ENCODE measurements at places on chromosomes 5 and 9.
A peak's percentile ranks its signal among the peaks of the same experiment; 100 is the strongest.

GRCh38 chr9:134886413-134886913 lies 5.9 kb downstream of the FCN2 start:
- no peak for DNase-seq

- DNase-seq, result no peak
Observed at GRCh38 chr5:10946050-10946449, 185.0 kb upstream of the DAP start.

DNA sequence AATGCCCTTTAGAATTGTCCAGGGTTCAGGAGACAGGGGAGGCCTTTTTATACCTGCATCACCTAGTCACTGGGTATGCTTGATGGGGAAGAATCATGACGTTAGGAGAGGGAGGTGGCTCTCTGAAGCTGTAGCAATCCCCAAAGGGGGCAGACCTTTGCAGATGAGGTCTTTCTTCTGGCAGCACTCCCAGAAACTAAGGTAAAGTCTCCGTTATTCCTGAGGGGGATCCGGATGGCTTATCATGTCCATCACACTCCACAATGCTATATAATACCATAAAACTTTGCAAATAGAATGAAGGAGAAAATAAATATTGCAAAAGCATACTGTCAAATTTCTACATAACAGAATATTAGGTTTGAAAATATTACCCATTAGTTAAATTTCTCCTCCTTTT lies 21.5 kb upstream of the CAST start:
- DNase-seq, result no peak

- DNase-seq, result no peak
Observed at GRCh38 chr9:19137282-19137681, 10.0 kb upstream of the PLIN2 start.

DNA sequence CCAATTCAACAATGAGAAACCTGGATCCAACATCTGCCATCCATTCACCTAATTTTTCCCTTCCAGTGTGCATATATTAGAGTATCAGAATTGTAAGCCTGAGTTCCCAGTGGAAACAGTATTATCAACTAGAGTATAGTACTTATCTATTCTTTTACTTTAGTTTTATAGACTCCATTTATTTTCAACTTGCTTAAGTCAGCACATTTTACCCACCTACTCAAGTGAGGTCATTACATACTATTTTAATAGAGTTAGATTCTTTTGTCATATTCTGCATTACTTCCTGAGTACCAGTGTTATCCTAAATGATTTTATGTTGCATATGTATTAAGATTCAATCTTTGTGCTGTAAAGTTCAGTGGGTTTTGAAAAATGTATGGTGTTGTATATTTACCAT lies 1393.3 kb downstream of the MAT2B start:
- no peak for DNase-seq

- DNase-seq, result no peak
Observed at GRCh38 chr5:58918021-58918729, 335.3 kb downstream of the RAB3C start.

DNA sequence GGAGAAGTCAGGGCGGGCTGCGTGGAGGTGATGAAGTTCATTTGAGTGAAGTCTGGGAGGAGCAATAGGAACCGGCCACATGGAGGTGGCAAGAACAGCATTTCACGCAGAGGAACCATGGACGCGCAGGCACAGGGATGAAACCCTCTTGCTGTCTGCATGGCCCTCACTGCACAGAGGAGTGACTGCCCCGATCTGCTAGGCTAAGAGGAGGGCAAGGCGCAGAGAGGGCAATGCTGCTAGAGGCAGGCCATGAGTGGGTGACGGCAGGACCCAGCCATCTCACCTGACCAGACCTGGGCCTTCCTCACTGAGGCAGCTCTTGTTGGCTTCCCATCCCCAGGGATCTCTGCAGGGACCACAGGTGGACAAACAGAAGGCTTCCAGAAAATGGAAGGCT lies 90.3 kb downstream of the BARX1 start:
- DNase-seq, result no peak

- DNase-seq, result peak; percentile 79
Observed at GRCh38 chr5:141476132-141476911, 556 bp downstream of the PCDHGC3 start.

All from fibroblast of skin of abdomen (primary cell).